ENCODE measurements at places on chromosomes 11 and 22. TPM values are rescaled to one million over a fixed set of nuclear protein-coding genes. Genes with fewer than 3 reads are reported as not detected.

The KCNC1 gene
- 0.20 TPM for total RNA-seq

The SLC22A25 gene
- total RNA-seq = not detected

The ME3 gene
- total RNA-seq = 1.2 TPM

The C11orf91 gene
- total RNA-seq = 0.22 TPM

The TSPAN32 gene
- not detected for total RNA-seq

The SLC22A8 gene
- total RNA-seq = not detected

The DUSP8 gene
- total RNA-seq = 2.5 TPM

The XNDC1N gene
- 14.6 TPM for total RNA-seq

The ISX gene
- not detected for total RNA-seq

The BEST1 gene
- total RNA-seq = 0.17 TPM

The LDHAL6A gene
- not detected for total RNA-seq

The HBB gene
- not detected for total RNA-seq

The RTN4RL2 gene
- 13.8 TPM for total RNA-seq

The MYRF gene
- 5.2 TPM for total RNA-seq

The TBC1D22A gene
- total RNA-seq = 21.0 TPM

The TRIM49D1 gene
- total RNA-seq = not detected

The PKDREJ gene
- 0.07 TPM for total RNA-seq

The PPFIBP2 gene
- 12.9 TPM for total RNA-seq

The C22orf23 gene
- total RNA-seq = 0.72 TPM

The B4GALNT4 gene
- total RNA-seq = 97.8 TPM

The CREB3L1 gene
- 10.9 TPM for total RNA-seq

The WT1 gene
- total RNA-seq = 0.09 TPM

Measured in WTC11 (cell line).